ENCODE measurements at places on chromosomes 5 and 9. TPM values are rescaled to one million over a fixed set of nuclear protein-coding genes. Genes with fewer than 3 reads are reported as not detected.

DNA sequence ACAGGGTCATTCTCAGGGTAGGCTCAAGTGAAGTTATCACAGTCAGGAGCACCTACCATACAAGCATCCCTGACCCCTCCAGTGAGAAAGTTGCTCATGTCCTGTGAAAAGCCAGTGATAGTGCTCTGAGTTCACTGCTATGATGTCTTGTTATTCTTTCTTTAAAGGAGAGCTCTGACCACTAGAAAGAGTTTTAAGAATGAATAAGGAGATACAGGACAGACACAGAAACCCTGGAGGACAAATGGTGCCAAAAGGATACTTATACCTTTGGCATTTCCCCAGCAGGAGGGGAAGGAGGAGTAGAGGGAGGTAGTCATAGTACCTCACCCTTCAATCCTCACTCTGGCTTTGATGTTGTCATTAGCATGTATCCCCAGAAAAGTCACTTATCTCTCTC, 84.0 kb upstream of the AGXT2 start:
- peaks cover 10% of the 10 kb centered on the region for H3K4me1 ChIP-seq
- H3K27ac ChIP-seq = no peak overlapping the region
- no peak overlapping the region for H3K4me3 ChIP-seq
- no peaks in the 10 kb centered on the region for H3K27me3 ChIP-seq
- H3K36me3 ChIP-seq = no peaks in the 10 kb centered on the region

GRCh38 chr5:178192244-178192643, 5.1 kb upstream of the GMCL2 start:
- peaks cover 18% of the 10 kb centered on the region for H3K4me1 ChIP-seq
- H3K36me3 ChIP-seq = no peaks in the 10 kb centered on the region
- no peak overlapping the region for H3K27ac ChIP-seq

PAPPA gene
- total RNA-seq = not detected

GRCh38 chr5:176362233-176362490, 598 bp upstream of the KIAA1191 start:
- DNase-seq = no peak
- peaks cover 25% of the 10 kb centered on the region for H3K4me1 ChIP-seq
- peak overlapping the region; percentile 80 for H3K27ac ChIP-seq
- H3K27me3 ChIP-seq = no peaks in the 10 kb centered on the region

DNA sequence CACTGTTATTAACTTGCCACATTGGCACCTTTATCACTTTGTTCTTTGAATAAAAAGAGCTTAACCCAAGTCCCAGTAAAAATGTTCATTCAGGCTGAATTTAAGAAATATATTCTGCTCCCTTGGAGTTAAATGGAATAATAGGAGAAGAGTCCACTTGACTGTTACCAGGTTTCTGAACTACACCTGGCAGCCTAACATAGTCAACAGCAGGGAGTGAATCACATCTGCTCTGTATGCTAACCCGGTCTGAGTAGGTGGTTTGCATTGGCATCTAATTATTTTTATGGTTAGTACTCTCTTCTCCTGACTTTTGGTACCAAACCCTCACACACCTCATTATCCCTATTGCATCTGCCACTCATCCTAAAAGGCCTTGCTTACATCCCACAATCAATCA, 86.7 kb downstream of the STK32A start:
- no peak overlapping the region for H3K4me3 ChIP-seq
- no peaks in the 10 kb centered on the region for H3K27me3 ChIP-seq
- no peaks in the 10 kb centered on the region for H3K36me3 ChIP-seq

- no peaks in the 10 kb centered on the region for H3K36me3 ChIP-seq
- peak overlapping the region; percentile 13 for H3K4me3 ChIP-seq
- no peak overlapping the region for H3K27ac ChIP-seq
- H3K27me3 ChIP-seq = no peaks in the 10 kb centered on the region
- DNase-seq = no peak
- H3K4me1 ChIP-seq = peaks cover 59% of the 10 kb centered on the region
These were observed 4.2 kb upstream of the PTGER4 start for GRCh38 chr5:40675396-40676133.

DNA sequence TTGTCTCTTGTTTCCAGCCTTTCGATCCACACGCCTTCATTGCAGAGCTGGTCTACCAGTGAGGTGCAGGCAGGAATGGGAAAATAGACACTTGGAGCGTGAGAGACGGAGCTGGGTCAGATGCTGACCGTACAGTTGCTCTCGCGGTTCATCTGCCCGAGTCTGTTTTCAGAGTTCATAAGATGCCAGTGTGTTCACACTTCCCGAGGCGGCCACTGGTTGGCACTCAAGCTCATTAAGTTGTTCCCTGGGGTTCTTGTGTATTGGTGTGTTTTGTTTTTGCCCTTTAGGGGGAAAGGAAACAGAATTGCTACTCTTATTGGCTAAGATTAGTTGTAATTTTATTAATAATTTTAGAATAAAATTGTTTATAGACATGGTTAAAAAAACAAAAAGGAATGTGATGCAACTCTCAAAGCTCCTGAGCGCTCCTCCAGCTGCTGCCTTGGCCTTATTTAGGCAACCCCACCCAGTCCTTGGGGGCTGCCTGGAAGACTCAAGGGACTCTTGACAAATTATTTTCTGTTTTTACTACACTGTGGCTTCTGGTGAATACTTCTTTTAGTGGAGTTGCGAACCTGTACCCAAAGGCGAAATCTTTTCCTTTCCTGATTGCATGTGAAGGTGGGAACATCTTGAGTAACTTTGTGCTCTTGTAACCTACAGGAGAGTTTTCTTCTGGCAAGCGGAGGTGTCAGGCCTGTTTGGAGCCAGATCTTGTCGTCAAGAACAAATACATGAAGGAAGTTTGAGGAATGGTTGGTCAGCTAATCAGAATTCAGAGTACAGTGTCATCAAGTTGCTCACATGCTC, 146.1 kb downstream of the MAST4 start:
- no peaks in the 10 kb centered on the region for H3K27me3 ChIP-seq
- H3K27ac ChIP-seq = no peak overlapping the region
- H3K4me1 ChIP-seq = no peaks in the 10 kb centered on the region
- H3K36me3 ChIP-seq = no peaks in the 10 kb centered on the region
- H3K4me3 ChIP-seq = no peak overlapping the region

DNA sequence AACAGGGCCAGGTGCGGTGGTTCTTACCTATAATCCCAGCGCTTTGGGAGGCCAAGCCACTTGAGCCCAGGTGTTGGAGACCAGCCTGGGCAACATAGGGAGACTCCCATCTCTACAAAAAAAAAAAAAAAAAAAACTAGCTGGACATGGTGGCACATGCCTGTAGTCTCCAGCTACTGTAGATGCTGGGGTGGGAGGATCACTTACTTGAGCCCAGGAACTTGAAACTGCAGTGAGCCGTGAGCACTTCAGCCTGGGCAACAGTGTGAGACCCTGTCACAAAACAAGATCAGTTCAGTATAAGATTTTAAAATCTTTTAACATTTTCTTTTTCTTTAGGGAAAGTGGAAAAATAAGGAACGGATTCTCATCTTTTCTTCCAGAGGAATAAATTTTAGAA, 2.5 kb downstream of the BRIX1 start:
- no peak overlapping the region for H3K4me3 ChIP-seq
- no peaks in the 10 kb centered on the region for H3K27me3 ChIP-seq
- peaks cover 11% of the 10 kb centered on the region for H3K36me3 ChIP-seq
- H3K27ac ChIP-seq = no peak overlapping the region
- DNase-seq = no peak

- H3K36me3 ChIP-seq = no peaks in the 10 kb centered on the region
- H3K4me3 ChIP-seq = no peak overlapping the region
- no peak for DNase-seq
These were observed 215.3 kb downstream of the TLR4 start for GRCh38 chr9:117919538-117919937.

CCDC69 gene
- total RNA-seq = 47.9 TPM

- peak overlapping the region; percentile 20 for H3K4me3 ChIP-seq
- DNase-seq = no peak
- peaks cover 8% of the 10 kb centered on the region for H3K4me1 ChIP-seq
- no peak overlapping the region for H3K27ac ChIP-seq
These were observed 501 bp downstream of the ENHO start for GRCh38 chr9:34522091-34522887.

PTGES gene
- not detected for total RNA-seq

- H3K4me3 ChIP-seq = no peak overlapping the region
- no peak for DNase-seq
- H3K36me3 ChIP-seq = peaks cover 68% of the 10 kb centered on the region
- no peaks in the 10 kb centered on the region for H3K4me1 ChIP-seq
- no peak overlapping the region for H3K27ac ChIP-seq
- no peaks in the 10 kb centered on the region for H3K27me3 ChIP-seq
These were observed 29.4 kb downstream of the DYNC2I2 start for GRCh38 chr9:128627127-128627715.

- no peak for DNase-seq
- no peaks in the 10 kb centered on the region for H3K27me3 ChIP-seq
- H3K4me1 ChIP-seq = no peaks in the 10 kb centered on the region
- no peaks in the 10 kb centered on the region for H3K36me3 ChIP-seq
- H3K4me3 ChIP-seq = no peak overlapping the region
These were observed 107.3 kb upstream of the PTGER4 start for GRCh38 chr5:40572391-40572790.

DNA sequence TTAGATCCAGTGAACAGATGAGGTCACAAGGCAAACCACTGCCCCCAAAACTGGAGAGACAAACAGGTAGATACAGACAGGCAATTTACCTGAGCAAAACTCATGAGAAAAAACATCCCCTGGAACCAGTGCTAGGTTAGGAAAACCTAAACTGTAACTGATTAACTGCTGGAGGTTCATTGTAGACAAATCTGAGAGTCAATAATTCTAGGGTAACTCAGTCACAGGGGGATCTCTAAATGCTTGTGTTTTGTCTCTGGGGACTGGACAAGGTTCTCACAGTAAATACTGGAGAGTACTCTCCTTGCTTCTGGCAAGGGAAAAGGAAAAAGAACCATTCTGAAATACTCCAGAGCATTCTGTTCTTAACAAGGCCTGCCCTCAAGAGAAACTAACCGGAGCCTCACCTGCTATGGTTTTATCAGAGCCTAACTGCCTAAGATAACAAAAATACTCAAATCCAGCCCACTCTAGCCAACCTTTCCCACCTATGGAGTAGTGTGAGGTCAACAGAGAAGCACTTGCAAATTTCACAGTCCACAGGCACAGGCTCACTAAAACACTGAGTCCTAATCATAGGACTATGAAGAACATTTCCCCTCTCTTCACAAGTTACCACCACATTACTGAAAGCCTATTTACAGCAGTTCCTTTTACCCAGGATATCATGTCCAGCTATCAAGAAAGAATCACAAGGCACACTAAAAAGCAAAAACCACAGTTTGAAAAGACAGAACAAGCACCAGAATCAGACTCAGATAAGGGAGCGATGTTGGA, 139.9 kb upstream of the ACOT12 start:
- H3K4me3 ChIP-seq = no peak overlapping the region
- no peaks in the 10 kb centered on the region for H3K27me3 ChIP-seq
- no peak overlapping the region for H3K27ac ChIP-seq
- peaks cover 31% of the 10 kb centered on the region for H3K4me1 ChIP-seq
- no peaks in the 10 kb centered on the region for H3K36me3 ChIP-seq
- DNase-seq = no peak

- H3K27ac ChIP-seq = no peak overlapping the region
- H3K4me3 ChIP-seq = no peak overlapping the region
- H3K4me1 ChIP-seq = peaks cover 5% of the 10 kb centered on the region
- no peaks in the 10 kb centered on the region for H3K27me3 ChIP-seq
- no peak for DNase-seq
These were observed 5.3 kb downstream of the IL9 start for GRCh38 chr5:135890296-135890695.

ZNF484 gene
- total RNA-seq = 9.0 TPM

SHB gene
- total RNA-seq = 1.8 TPM

- no peak overlapping the region for H3K4me3 ChIP-seq
- no peaks in the 10 kb centered on the region for H3K27me3 ChIP-seq
- peaks cover 21% of the 10 kb centered on the region for H3K4me1 ChIP-seq
These were observed 102.2 kb upstream of the CHD1 start for GRCh38 chr5:99030906-99031440.

- peaks cover 21% of the 10 kb centered on the region for H3K4me1 ChIP-seq
- H3K36me3 ChIP-seq = peaks cover 75% of the 10 kb centered on the region
- no peak for DNase-seq
- no peak overlapping the region for H3K27ac ChIP-seq
These were observed 34.2 kb downstream of the SECISBP2 start for GRCh38 chr9:89352451-89352850.

DNA sequence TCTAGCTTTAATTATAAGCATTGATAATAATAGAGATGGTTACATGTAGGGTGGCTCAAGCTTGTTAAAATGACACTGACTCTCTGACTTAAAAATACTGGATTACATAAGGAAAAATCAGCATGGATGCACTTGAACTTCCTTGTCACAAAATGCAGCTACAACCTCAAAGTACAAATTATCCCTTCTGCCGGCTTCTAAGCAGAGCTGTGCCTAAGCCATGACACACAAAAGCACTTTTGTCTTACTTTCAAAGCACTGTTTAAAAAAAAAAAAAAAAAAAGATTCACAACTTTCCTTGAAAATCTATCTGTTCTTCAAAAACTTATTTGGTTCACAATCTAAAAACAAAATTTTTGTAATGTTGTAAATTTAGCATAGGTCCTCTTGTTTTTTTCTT, 36.4 kb upstream of the ZFAND5 start:
- no peak for DNase-seq
- no peaks in the 10 kb centered on the region for H3K27me3 ChIP-seq
- H3K36me3 ChIP-seq = no peaks in the 10 kb centered on the region

LHX3 gene
- total RNA-seq = not detected

DNA sequence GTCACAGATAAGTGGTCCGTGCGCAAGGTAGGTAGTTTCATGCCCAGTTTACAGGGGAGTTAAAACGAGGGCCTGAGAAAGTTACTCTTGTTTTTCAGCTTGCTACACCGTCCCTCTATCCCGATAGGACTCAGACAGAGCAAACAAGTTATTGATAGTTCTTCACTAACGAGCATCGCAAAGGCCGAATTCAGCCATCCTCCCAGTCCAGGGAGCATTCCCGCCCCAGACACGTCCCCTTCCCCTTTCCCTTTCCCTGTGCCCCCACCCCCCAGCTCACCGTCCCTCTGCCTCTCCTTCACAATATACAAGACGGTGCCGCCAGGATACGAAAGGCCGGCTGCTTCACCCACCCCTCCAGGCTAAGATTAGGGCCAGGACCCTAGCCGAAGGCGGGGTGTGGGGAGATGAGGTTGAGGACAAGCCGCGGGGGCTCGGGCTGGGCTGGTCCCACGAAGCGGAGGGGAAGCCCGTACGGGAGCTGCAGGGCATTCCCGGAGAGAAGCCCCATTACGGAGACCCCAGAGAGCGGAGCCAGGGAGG, 599 bp downstream of the KIAA1191 start:
- peaks cover 25% of the 10 kb centered on the region for H3K4me1 ChIP-seq
- no peaks in the 10 kb centered on the region for H3K27me3 ChIP-seq
- peak overlapping the region; percentile 80 for H3K27ac ChIP-seq

ENTPD2 gene
- total RNA-seq = not detected

SPTAN1 gene
- total RNA-seq = 203 TPM

- no peak overlapping the region for H3K27ac ChIP-seq
- no peaks in the 10 kb centered on the region for H3K36me3 ChIP-seq
These were observed 248.7 kb downstream of the SLIT3 start for GRCh38 chr5:169052207-169052606.

ALDH7A1 gene
- total RNA-seq = 5.2 TPM

- H3K4me1 ChIP-seq = no peaks in the 10 kb centered on the region
- no peak for DNase-seq
- no peaks in the 10 kb centered on the region for H3K36me3 ChIP-seq
- H3K27ac ChIP-seq = no peak overlapping the region
- no peaks in the 10 kb centered on the region for H3K27me3 ChIP-seq
These were observed 63.6 kb downstream of the PIP5K1B start for GRCh38 chr9:68768619-68769018.

- H3K4me3 ChIP-seq = no peak overlapping the region
- H3K4me1 ChIP-seq = no peaks in the 10 kb centered on the region
- no peak for DNase-seq
- H3K27me3 ChIP-seq = no peaks in the 10 kb centered on the region
These were observed 203.3 kb downstream of the ADAMTS12 start for GRCh38 chr5:33688526-33688925.

TAF9 gene
- total RNA-seq = 70.2 TPM
